ENCODE measurements at places on chromosomes 5 and 9.

DNA sequence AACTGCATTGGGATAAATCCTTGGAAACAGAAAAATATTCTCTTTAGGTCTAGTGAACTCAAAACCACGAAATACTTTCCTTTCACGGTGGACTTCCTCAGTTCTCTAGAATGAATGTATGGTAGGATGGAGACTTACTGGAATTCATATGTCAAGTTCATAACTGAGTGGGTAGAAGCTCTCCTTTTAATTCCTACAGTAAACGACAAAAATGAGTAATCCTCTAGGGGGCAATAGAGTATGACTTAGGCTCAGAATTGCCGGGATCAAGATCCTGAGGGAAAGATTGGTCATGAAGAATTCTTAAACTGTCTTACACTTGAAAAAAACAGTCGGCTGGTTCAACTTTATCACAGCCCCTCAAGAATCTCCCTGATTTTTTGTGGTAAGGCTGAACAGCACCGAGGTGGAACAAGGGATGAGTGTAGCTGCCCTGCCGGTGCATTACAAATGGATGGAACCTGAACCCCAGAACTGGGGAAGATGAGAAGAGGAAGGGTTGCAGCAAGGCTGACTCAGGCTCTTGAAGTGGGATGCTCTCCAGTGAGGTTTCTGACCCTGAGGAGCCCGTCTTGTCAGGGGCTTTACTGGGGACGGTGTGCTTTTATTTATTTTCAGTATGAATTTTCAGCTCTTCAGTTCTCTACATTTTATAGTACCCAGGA lies 14.0 kb upstream of the LOX start:
- DNase-seq: no peak

DNA sequence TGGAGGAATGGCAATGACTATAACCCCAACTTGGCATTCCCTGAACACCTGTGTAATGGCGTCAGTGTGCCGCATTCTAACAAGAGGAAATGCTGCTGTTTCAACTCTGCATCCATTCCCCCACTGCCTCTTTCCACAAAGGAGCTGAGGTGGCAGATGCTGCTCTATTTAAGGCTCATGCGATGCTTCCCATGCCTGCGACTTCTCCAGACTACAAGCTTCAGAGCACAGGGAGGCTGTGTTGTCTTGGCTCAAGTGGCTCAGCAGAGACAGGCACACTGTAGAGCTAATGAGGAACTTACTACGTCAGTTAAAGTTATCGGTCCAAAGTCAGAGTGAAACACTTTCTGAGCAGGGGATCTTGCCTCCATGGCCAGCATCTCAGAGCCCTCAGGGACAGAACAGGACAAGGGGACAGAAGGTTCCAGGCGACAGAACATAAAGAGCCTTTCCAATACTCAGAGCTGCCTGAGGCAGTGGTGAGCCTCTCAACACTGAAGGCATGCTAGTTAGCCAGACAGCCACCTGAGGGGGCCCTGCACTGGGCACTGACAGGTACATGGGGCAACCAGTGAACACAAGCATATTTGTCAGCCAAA lies 21.8 kb downstream of the TNIP1 start:
- no peak for DNase-seq

GRCh38 chr9:73129941-73130685 lies 21.6 kb upstream of the ANXA1 start:
- DNase-seq: no peak

GRCh38 chr9:122779181-122779580 lies 9.6 kb upstream of the OR5C1 start:
- DNase-seq: no peak

DNA sequence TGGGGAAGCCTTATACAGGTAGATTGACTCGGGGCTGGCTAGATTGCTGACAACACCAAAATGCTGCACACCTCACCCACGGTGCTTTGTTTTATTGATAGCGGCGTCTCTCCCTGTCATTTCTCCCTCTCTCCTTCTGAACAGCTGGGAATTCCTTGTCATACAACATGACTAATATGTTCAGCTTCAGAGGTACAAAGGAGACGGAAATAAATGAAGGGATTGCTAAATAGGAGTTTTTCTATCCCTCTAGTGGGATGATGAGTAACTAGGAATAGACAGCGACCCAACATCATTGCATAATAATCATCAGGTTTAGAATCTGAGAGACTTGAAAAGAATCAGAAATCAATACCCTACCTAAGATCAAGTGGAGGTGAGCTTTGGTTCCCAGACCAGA lies 337.7 kb upstream of the PANK3 start:
- DNase-seq: no peak

- no peak for DNase-seq
Observed at GRCh38 chr5:80069251-80069800, 34.2 kb downstream of the THBS4 start.

DNA sequence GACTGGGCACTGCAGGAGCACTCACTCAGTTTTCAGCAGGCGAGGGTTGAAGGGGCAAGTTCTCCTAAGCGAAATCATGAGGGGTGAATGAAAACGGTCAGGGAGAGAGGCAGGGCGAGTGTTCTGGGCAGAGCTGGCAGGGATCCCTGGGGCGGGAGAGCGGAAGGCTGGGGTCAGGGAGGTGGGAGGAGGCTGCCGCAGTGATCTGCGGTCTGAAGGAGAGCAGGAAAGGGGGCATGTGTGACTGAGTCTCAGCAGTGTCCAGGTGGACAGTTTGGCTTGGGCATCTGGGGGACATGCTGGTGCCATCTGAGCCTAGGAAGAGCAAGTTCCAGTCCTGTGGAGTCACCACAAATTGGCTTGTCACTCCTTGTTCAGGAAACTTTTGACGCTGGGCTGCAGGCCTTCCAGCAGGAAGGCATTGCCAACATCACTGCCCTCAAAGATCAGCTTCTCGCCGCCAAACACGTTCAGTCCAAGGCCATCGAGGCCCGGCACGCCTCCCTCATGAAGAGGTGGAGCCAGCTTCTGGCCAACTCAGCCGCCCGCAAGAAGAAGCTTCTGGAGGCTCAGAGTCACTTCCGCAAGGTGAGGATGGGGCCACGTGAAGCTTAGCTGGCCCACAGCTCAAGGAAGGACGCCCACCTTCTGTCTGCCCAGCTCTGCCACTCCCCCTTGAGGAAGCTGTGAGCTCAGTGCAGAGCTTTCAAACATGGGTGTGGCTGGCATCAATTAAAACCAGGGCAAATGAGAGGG lies 31.1 kb downstream of the DYNC2I2 start:
- DNase-seq: no peak
